Stimulated activated CD4-positive, alpha-beta T cell treated with anti-CD3 and anti-CD28 coated beads, Interleukin-4, amount 100 ng/mL, for 4 hours (primary cell): ENCODE measurements at places on chromosomes 3 and 15.

DNA sequence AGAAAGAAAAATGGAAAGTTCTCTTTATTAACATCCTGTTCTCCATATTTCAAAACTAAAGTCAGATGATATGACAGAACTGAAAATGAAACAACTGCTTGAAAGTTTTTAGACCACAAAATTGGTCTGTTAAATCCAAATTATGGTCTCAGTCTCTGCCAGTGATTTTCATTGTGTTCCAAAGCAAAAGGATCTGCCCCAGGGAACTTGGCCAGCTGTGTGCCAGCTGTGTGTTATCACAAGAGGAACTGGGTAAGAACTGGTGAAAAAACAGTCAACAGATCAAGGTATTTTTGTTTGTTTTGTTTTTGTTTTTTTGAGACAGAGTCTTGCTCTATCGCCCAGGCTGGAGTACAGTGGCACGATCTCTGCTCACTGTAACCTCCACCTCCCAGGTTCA is 323.3 kb downstream of the CTNNB1 start:
- DNase-seq: no peak

DNA sequence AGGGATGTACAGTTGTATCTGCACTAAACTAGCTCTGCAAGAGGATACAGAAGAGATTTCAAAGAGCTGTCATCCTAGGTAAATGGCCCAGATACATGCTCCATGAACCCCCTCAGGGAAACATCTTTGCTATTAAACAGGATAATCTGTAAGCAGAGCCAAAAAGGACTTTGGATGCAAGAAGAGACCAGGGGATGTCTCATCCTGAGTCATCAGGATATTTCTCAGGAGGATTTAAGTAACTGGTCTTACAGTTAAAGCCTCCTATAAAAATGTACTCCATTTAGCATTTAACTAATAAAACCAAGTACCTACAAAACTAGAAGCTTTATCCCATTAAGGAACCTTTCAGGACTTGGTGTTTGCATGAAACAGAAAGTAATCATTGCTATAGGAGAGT is 48.2 kb upstream of the PHLDB2 start:
- no peak for DNase-seq

DNA sequence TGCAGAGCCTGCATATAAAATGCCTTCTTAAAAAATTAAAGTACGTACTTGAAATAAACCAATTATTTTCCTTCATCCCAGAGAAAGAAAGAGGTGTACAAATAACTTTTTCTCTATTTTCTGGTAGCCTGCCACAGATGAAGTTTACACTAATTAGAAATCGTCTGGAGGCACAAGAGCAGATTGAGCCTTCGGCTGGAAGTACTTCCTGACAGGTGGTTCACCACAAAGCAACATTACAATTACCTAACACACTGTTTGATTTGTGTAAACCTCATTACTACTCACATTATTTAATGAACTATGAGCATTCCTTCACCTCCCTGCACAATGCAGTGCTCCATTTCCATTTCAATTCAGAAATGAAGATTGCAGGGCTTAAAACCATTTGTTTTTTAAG is 856.1 kb downstream of the SI start:
- DNase-seq: no peak

DNA sequence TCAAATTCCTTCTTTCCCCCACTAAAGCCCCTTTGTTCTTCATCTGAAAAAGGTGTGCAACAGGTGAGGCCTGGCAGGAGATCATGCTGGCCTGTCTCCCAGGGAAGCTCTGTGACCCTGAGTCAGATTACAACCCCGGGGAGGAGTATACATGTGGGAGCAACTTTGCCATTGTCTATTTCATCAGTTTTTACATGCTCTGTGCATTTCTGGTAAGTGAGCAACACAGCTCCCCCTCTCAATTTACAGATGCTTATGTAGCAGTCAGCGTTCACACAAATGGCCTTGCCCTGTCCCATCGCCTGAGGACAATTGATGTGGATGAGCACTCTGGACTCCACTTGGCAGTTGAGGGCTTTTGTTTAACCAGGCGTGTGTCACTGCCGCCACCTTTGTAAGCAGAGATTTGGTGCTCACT is 70.4 kb downstream of the CHDH start:
- no peak for DNase-seq

DNA sequence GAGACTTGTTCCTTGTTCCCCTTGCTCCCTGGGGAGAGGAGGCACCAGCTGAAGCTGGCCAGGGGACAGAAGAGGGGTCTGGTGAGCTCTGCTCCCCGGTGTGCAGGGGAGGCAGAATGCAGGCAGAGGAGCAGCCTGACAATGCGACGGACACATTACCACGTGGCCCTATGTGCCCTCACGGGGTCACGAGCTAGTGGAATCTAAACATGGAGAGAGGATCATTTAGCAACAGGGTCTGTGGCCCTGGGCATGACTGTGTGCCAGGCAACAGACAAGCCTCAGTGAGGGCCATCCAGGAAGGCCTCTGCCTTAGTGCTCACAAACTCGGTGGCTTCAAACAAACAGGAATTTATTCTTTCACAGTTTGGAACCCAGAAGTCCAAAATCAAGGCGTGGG is 8.5 kb upstream of the MUC4 start:
- no peak for DNase-seq

DNA sequence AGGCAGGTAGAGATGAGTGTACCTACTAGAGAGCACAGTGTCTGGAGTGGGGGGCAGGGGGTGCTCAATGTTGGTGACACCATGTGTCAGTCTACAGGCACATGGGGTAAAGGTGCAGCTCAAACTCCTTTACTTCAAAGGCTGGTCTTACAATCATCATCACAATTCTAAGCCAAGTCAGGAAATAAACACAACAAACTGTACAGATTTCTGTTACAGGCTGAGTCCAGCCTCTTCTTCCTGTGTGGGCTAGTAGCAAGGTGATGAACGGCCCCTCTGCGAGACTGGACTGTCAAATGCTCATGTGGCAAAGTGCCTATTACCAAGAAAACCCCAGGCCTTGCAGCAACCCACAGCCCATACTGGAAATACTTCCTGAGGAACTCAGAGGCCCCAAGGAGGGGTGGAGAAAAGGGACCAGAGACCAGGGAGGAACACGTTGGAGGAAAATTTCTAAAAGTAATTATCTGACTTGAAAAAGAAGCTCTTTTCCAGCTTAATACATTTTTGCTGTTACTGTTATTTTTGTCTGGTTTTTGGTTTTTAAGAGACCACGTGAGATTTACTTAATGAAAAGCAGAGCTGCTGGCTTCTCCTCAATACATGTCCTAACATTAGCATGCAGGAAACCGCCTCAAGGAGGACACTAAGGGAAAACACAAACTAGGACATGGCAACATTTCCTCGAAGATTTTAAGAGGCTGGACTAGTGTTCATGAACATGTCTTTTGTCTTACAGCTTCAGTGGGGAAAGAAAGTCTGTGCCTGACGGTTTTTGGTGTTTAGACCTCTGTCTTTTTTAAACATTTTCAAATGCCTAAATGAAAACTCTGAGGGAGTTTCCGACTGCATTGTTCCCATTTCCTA is 29.5 kb downstream of the TBC1D2B start:
- DNase-seq: no peak

- DNase-seq: no peak
These were observed 114.0 kb downstream of the LRRC28 start for GRCh38 chr15:99365242-99365641.

DNA sequence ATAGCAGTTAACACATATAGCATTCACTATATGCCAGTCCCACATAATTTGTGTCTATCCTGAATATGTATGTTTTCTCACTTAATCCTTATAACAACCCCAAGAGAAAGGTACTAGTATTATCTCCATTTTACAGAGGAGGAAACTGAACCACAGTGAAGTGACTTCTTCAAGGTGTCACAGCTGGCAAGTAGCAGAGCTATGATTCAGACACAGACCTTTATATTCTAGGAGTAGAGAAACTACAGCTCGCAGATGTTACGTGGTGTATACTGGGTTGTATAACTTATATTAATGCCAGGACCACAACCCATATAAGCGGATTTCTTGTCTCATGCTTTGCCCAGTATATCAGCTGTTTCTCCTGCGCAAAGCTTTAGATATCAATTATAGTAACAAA is 29.5 kb upstream of the ICE2 start:
- DNase-seq: no peak

DNA sequence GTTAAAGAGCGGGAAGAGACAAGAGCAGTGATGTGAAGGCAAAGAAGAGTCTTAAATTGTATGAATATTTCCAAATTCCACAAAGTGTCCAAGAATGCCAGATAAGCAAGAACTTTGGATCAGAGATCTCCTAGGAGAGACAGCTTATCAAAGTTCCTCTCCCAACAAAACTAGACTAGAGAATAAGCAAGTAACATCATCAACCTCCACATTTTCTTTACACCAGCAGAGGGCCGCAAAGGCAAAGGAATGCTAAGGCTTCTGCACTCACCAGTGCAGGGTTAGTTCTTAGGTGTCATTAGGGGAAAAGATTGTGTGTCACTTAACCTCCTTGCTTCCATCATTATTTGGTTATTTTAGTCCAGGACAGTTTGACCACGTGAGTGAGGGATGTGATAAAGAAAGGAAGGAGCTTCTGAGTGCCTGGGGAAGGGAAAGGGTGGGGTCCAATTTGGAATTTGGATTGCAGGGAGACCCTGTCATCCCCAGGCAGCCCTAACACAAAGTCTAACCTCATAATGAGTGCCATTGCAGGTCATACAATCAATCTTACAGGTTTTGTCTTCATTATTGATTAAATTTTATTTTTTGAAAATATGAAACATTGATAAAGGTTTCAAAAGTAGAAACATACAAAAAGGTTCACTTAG is 7.5 kb upstream of the CMTM6 start:
- DNase-seq: peak; percentile 30

DNA sequence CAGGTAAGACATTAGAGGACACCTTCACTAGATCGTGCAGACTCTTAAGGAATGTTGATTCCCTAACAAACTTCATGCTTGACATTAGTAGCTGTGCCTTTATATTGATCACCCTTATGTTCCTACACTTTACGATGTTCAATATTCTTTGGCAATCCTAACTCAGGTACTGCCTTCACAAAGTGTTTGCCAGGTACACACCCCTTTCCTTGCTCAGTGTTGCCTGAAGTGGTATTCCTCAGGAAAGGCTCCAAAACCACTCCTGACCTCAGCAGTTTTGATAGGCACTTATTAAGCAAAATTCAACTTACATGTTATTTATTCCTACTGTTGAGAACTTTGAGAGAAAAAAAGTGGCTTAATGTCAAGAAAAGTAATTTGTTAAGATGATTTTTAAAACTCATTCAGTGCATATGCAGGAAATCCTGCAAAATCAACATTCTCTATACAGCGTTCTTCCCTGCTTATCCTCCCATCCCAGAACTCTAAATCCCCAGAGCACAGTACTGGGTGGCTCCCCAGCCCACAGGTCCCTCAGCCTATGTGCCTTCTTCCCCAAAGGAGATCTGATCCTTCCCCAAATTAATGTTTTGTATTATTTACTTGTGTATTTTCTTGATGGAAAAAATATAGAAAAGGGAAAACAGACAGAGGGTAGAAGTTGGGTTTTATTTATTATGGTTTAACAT is 260.7 kb downstream of the MECOM start:
- no peak for DNase-seq

DNA sequence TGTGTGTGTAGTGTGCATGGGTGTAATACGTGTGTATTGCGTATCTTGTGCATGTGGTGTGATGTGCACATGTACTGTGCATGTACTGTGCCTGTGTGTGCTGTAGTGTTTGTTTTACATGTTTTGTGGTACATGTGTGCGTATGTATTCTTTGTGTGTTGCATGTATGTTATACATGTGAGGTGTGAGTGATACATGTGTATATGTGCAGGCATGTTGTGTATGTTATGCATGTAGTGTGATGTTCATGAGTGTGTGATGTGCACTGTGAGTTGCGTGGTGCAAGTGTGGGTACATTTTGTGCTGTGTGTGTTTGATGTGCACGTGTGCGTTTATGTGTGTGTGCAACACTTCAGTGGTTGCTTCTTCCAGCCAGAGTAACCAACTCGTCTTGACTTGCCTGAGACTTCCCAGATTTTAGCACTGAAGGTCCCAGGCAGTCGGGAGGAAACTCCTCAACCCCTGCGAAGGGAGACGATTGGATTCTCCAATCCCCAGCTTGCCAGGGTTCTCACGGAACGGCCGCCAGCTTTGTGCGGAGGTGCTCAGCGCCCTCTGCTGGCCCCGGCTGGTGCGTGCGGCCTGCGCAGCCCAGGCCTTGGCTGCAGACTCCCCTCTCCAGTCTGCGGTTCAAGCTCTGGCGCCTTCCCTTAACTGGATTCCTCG is 3.6 kb downstream of the GALNT15 start:
- peak; percentile 66 for DNase-seq

DNA sequence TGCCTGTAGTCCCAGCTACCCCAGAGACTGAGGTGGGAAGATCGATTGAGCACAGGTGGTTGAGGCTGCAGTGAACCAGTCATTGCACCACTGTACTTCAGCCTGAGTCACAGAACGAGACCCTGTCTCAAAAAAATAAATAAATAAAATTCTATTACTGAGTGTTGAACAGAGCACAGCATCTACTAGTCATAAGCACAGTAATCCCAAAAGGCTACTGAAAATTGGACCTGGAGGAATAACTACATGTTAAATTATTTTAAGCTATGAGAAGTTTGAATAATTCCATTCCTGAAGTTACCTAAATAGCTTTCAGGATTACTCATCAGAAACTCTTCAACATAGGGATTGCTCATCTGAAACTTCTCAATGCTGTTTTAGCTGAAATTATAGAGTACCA is 43.4 kb downstream of the ARMC8 start:
- DNase-seq: no peak

DNA sequence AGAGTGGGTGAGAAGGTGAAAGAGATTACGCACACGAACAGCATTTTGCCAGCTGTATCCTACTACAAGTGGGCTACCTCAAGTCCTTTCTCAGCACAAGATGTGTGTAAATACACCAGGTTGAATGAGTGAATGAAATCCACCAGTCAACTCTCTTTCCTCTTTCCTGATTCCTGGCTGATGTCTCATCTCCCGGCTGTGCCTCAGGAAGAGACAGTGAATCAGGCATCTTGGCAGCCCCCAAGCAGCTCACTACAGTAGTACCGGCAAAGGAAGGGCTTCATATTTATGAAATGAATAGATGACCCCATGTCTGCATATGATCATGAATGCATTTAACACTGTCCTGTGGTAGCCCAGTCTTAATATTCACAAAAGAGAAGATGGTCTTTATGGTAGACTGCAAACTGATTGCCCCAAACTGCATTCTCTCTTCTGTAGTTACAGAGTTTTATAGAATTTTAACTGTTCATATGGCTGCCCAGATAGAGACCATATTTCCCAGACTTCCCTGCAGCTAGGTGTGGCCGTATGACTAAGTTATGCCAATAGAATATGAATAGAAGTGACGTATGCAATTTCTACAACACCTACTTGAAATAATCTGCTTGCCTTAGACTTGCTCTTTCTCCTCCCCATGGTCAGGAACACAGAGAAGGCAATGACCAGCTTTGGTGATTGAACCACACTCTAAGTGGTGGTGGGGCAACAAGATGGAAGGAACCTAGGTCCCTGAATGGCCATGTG is 22.7 kb downstream of the MGLL start:
- DNase-seq: no peak

DNA sequence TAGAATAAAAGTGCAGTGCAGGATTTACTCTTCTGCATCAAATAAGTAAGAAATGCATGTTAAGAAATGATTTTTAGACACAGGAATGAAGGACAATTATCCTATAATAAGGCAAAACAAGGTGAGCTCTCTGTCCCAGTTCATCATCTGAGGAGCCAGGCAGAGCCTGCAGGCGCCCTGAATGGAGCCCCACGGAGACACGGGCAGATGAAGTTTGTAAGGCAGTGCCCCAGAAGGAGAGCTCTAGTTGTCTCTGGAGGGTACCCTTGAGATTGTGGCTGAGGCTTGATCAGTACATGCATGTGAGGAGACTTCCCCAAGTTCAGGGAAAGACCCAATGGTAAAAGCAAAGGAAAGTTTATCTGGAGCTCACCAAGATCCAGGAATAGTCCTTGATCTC is 50.3 kb downstream of the ATP10A start:
- no peak for DNase-seq

GRCh38 chr3:115292131-115292530 is 145.0 kb upstream of the ZBTB20 start:
- DNase-seq: no peak
